ENCODE measurements at places on chromosomes 6 and 20. TPM values are rescaled to one million over a fixed set of nuclear protein-coding genes. Genes with fewer than 3 reads are reported as not detected.

Gene STMND1
- not detected for total RNA-seq

Gene RAD21L1
- total RNA-seq = not detected

Gene HMGCLL1
- total RNA-seq = 0.08 TPM

Gene GHRH
- total RNA-seq = not detected

Gene CST5
- not detected for total RNA-seq

Gene CCN6
- not detected for total RNA-seq

Gene SCUBE3
- total RNA-seq = 0.05 TPM

Gene BANF2
- total RNA-seq = not detected

Gene MAS1
- total RNA-seq = not detected

Gene PDE7B
- total RNA-seq = 0.63 TPM

Gene ASIP
- total RNA-seq = not detected

Gene PRRT1
- 0.63 TPM for total RNA-seq

Gene FAM83D
- 69.8 TPM for total RNA-seq

Gene HECA
- 1.7 TPM for total RNA-seq

Gene SIRPB1
- total RNA-seq = 0.43 TPM

Gene MARCKS
- total RNA-seq = 13.6 TPM

Gene NPBWR2
- not detected for total RNA-seq

Gene IL17F
- not detected for total RNA-seq

Gene BPIFB4
- total RNA-seq = not detected

Gene ZSCAN23
- total RNA-seq = not detected

Gene HFE
- total RNA-seq = 13.7 TPM

Gene SLCO4A1
- total RNA-seq = 12.2 TPM

Data from A549 treated with Hydrocortisone at 1 μM for 4 hours (cell line).